ENCODE measurements at places on chromosomes 6 and 20.

- no peak for DNase-seq
Measured at GRCh38 chr6:137223370-137224131, 4.4 kb upstream of the IFNGR1 start.

GRCh38 chr6:151627689-151628444 lies 134.1 kb downstream of the CCDC170 start:
- DNase-seq = no peak

DNA sequence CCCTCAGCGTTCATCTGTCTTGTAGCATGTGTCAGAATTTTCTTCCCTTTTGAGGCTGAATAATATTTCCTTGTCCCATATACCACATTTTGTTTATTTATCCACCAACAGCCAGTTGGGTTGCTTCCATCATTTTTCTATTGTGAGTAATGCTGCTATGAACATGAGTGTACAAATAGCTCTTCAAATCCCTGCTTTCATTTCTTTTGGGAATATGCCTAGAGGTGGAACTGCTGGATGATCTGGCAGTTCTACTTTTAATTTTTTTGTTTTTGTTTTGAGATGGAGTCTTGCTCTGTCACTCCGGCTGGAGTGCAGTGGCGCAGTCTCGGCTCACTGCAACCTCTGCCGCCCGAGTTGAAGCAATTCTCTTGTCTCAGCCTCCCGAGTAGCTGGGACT lies 64.7 kb downstream of the SASH1 start:
- no peak for DNase-seq

DNA sequence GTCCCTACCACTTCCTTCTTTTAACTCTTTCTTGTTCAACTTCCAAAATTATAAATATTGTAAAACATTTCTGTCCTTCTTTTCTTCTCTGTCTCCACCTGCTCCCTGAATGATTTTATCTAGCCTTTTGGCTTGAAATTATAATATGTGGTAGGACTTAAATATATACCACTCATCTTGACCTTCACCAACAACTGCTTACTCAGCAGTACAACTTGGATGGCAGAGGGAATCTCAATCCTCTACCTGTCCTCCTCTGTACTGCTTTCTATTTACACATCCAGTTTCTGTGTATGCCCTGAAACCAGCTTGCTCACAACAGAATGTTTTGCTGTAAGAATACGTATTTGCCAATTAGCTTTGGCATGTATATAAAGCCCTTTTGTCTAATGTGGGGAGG lies 1392.5 kb downstream of the EPHA7 start:
- DNase-seq = no peak

DNA sequence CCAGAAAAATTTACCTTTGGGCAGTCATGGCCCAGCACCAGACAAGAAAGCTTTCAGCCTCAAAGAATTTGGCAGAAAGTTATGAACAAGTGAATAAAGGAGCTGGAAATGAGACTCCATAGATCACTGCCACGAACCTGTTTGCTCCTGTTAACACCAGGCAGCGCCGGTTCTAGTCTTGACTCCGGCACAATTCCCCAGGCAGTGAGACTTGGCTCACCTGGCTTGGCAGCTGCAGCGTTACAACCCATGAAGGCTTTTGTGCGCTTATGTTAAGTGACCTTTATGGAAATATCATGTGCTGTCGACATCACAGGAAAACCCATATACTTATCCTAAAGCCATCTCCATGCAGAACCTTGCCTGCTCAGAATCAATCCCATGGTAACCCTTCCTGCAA lies 22.2 kb upstream of the FOXC1 start:
- no peak for DNase-seq

DNA sequence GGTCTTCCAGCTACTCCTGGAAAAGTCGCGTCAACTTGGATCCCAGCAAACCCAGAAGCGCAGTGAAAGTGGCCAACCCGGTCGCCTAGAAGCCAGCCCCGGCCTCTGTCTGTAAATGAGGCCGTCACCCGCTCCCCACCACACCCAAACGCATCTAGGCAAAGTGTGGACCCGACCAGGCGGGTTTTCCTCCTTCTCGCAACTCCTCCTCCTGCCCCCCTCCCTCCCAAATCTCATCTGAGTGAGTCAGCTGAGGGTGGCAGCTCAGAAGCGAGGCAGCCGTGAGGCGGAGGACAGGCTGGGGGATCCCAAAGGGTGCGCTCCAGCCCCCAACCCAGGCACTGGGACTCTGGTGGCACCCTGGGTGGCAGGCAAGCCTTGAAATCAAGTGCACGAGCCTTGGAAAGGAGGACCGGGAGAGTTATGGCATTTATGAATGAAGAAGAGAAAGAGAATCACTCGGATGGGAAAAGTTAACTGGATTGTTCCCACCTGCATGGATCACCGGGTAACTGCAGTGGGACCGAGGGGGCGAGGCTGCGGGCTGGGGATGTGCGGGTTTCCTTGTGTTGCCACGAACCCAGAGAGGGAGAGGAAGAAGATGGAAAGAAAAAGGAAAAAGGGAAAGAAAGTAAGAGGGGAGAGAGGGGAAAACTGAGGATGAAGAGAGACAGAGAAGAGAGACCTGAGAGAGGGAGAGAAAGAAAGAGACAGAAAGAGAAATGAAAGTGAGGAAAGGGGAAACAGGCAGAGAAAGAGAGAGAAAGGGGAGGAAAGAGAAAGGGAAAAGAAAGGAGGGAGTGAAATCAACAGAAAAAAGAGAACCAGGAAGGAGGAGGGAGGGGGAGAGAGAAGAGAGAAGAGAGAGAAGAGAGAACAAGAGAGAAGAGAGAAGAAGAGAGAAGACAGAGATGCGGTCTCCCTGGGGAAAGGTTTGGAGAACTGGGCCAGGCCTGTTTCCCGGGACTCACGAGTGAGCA lies at the start of gene APCDD1L:
Gene APCDD1L (minus strand): TSS at position 167 of the 980 bp plus-strand sequence. CDS start 692 bp downstream, outside the sequence.
- DNase-seq = no peak

- DNase-seq = no peak
Measured at GRCh38 chr6:44041461-44042260, 85.6 kb downstream of the MRPL14 start.

- DNase-seq = no peak
Measured at GRCh38 chr6:137156650-137157049, 16.8 kb downstream of the IL22RA2 start.

GRCh38 chr6:75305573-75305972 lies 21.0 kb upstream of the TMEM30A start:
- DNase-seq = no peak

DNA sequence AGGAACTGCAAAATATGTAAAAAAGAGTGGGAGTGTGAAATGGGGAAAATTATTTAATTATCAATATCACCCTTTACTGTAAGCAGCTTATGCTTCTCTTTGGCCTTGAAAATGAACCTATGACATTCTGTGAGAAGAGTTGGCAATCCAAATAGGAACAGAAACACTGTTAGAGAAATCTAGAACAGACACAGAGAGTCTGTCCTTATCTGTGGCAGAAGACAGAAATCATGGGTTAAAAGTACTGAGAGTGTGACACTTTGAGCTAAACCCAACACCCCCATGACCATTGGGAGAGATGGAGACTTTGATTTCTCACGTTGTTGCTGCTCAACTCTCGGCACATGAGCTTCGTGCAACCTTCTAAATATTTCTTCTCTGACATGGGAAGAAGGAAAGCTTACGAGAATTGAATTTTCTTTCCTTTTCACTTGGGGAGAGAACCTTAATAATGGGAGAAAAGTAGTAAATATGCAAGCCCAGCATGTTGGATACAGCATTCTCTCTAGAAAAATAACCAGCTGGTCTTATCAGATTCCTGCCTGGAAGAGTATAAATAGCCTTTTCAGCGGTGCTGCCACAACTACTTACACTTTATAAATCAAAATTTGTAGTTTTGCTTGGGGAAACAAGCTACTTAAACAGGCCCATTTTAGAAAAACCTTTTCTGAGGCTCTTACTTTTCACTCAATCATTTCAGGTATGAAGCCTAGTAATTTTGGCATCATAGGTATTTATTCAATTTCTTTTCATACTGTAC lies 49.4 kb upstream of the NOX3 start:
- DNase-seq = no peak

GRCh38 chr6:151647976-151648639 lies 154.3 kb downstream of the CCDC170 start:
- DNase-seq = no peak

- DNase-seq = no peak
Measured at GRCh38 chr20:12928755-12929401, 79.9 kb upstream of the SPTLC3 start.

DNA sequence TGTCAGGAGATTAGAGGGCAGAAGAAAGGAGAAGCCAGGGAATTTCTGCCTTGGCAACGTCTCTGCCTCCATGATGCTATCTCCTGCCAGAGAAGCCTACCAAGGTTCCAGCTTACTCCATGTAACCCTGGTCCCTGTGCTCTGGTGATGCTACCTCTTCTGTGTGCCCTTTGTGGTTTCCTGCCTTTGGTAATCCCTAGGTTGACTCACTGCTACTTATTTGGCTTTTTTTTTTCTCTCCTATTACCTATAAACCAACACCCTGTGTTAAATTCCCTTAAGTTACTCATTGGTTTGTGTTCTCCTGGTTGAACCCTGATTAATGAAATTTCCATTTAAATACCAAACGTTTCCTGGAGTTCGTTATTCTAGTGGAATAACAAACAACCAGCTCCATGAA lies 527.8 kb upstream of the FLRT3 start:
- DNase-seq = no peak

GRCh38 chr6:161369339-161369738 lies 95.5 kb upstream of the AGPAT4 start:
- no peak for DNase-seq

DNA sequence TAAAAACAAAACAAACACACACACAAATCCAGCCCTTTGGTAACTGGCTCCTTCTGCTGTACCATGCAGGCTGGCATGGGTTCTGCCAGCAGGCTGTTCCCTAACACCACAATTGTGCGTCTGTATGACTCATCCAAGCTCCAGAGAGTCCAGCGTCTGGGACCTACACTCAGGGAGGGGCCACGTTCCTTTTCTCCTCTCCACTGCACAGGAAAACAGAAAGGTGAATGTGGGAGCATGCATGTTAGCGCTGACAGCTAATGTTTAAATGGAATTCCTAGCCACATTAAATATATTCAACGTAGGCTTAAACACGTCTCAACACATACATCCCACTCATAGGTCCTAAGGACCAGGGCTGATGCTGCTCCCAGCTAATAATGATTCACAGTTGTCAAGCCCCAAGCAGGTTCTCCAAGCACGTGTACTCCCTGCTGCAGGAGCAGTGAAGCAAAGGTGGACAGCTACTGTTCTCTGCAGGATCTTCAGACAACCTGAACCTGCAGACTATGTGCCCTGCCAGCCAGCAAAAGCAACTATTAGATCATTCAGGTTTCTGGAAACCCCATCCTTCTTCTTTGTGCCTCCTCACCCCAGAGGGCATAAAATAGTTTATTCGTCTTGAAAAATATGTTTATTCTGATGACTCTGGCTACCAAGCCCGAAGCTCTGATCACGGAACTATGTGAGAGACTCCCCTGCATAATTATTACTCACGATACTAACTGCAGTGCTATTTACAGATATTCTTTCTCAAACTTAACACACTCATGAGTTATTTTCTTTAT lies 20.9 kb downstream of the MAP1LC3A start:
- no peak for DNase-seq

GRCh38 chr20:20706285-20706684 lies 6.2 kb downstream of the RALGAPA2 start:
- DNase-seq = no peak

GRCh38 chr20:32333181-32333987 lies 24.7 kb upstream of the ASXL1 start:
- DNase-seq = no peak

- no peak for DNase-seq
Measured at GRCh38 chr6:97440590-97441176, 157.7 kb upstream of the MMS22L start.

DNA sequence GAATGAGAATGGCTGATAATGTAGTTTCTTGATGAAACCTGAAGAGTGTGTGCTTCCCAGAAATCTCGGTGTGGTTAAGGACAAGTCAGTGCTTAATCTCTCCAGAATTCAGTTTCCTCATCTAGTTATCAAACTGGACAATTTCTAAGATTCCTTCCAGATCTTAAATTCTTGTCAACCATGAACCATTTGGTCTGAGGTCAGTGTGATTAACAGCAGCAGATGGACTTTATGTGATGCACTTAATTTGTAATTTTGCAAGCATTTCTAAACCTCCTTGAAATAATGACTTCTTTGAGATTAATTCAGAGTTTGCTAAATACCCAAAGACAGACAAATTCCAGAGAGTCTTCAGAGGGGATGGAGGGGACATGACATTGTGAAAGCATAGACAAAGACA lies 160.3 kb downstream of the KIF16B start:
- DNase-seq = no peak

DNA sequence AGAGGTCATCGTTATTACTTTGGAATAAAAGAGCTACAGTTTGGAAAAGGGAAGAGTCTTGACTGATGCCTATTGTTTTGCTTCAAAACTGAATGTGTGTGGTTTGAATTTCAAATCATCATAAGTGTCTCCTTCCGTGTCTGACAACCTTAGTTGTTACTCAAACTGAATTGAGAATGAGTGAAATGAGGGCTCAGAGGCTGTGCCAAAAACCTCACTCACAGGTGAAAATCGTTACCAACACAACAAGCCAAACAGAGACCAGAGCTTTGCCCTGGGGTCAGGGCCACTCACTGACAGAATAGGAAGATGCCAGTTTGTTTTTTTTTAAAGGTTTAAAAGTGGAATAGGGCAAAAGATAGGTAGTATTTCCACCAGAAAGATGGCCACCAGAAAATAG lies 15.2 kb upstream of the SIRT5 start:
- DNase-seq = no peak

- DNase-seq = no peak
Measured at GRCh38 chr20:539848-540247, 3.7 kb downstream of the CSNK2A1 start.

DNA sequence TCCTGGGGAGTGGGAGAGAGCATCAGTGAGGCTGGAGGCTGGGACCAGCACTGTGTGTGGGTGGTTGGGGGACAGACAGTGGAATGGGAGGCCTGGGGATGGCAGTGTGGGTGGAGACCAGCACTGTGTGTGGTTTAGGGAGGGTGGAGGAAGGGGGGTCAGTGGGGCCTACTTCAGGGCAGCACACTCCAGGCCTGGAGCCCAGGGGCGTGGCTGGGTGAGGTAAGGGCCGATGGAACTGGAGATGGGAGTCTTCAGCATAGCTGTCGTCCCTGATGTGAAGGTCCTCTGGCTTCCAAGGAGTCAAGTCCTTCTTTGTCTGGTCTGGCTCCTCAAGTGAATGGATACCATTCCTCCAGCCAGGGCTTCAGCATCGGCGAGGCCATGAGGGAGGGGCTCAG lies 18.6 kb downstream of the KCNK17 start:
- no peak for DNase-seq

GRCh38 chr20:3843490-3843889 lies 3.1 kb upstream of the MAVS start:
- DNase-seq = no peak

DNA sequence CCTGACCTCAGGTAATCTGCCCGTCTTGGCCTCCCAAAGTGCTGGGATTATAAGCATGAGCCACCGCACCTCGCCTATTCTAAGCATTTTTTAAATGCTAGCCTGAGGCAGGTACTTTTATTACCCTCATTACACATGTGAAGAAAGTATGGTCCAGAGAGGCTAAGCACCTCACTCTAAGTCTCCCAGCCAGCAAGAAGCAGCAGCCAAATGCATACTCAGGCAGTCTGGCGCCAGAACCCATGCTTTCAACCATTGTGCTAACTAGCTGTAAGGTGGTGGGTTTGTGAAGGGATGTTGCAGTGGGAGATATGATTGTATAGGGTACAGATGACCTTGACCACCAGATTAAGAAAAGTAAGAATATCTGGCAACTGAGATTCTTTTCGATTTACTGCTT lies 26.1 kb upstream of the RIPOR2 start:
- DNase-seq = no peak

All from effector CD8-positive, alpha-beta T cell (primary cell).